Right lobe of liver (tissue), 6 donors: ENCODE measurements at places on chromosomes 16 and 17.
A peak's percentile ranks its signal among the peaks of the same experiment; 100 is the strongest.

- DNase-seq, result no peak
Observed at GRCh38 chr16:11135464-11135973, 120.5 kb downstream of the SOCS1 start.

DNA sequence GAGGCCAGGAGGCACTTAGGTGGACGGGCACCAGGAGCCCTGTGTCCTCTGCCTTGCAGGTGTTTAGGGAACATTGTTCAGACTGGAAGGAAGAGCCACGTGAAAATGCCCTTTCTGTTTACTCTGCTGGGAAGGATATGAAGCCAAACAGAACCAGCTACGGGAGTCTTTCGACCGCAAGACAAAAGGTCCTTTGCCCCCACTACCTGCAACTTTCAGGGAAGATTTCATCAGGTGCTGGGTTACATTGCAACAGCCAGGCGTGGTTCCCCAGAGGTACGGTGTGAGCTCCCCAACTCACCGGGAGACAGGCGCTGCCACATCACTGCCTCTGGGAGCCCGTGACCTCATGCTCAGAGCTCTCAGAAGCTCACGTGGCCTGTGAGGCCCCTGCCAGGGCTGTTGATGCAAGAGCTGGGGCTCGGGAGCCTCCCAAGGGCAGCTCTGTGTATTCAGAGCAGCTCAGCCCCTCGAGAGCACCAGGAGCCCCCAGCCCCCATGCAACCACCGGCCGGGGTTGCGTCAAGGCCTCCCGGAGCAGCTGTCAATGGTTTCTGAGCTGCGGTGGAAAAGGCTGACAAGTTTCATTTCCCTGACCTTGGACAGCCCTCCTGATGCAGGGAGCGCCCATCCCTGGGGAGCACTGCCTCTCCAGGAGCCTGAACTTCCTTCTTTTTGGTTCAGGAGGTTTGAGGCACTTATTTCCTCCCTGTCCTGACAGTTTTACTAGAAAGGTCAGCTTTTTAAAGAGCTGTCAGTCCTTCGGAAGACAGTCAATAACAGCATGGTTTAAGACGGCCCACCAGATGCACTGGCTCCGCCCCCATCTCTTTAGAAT lies 42.1 kb downstream of the TBC1D16 start:
- DNase-seq, result peak; percentile 92

- no peak for DNase-seq
Observed at GRCh38 chr16:80875616-80876015, 71.2 kb upstream of the CDYL2 start.

- DNase-seq, result no peak
Observed at GRCh38 chr16:50581845-50582244, 33.6 kb downstream of the NKD1 start.

- no peak for DNase-seq
Observed at GRCh38 chr17:65163990-65164495, 26.9 kb downstream of the RGS9 start.

DNA sequence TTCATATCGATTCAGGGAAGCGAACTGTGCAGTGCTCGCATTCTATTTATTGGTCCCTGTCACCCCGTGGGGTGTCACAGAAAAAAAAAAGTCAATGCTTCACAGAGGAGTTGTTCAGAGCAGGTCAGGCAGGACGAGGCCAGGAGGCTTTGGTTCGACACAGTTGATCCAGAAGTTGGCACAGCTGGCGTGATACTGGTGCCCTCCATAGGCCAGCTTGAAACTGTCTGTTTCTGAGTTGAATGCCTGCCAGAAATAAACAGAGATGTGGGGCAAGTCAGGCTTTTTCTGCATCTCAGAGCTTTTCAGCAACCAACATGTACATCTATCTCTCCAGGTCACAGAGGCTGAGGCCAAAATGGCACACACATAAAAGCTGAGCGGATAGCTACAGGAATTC lies 29.1 kb downstream of the DUSP14 start:
- no peak for DNase-seq

DNA sequence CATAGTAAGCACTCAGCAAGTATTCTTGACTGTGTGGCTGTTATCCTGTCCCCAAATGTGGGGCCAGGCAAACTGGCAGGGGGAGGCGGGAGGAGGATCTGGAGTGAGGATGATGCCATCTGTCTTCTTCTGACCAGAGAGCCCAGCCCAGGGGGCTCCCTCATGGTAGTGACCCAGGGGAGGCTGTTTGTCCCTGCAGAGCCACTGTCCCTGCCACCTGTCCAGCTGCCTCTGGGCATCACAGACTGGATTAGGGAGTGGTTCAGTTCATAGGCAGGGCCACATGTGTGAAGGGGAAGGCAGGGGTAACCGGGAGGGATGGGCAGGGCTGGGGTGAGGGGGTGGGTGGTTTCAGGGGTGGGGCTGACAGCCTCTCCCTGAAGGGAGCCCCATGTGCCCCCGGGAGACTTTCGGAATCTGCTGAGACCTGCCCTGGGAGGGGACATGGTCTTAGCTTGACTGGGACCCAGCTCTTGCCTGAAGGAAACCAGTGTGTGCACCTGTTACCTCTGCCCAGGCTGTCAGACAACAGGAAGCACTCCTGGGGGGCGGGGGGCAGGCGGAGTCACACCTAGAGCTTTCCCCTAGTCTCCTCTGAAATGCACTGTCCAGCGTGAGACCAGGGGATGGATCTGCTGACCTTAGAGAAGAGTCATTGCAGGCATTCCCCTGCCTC lies 15.2 kb downstream of the ARHGAP23 start:
- DNase-seq, result no peak

GRCh38 chr16:81539009-81539758 lies 94.6 kb downstream of the CMIP start:
- DNase-seq, result no peak

- no peak for DNase-seq
Observed at GRCh38 chr17:80729016-80729415, 184.4 kb downstream of the RPTOR start.

GRCh38 chr17:49196520-49196919 lies 13.9 kb downstream of the GNGT2 start:
- no peak for DNase-seq

DNA sequence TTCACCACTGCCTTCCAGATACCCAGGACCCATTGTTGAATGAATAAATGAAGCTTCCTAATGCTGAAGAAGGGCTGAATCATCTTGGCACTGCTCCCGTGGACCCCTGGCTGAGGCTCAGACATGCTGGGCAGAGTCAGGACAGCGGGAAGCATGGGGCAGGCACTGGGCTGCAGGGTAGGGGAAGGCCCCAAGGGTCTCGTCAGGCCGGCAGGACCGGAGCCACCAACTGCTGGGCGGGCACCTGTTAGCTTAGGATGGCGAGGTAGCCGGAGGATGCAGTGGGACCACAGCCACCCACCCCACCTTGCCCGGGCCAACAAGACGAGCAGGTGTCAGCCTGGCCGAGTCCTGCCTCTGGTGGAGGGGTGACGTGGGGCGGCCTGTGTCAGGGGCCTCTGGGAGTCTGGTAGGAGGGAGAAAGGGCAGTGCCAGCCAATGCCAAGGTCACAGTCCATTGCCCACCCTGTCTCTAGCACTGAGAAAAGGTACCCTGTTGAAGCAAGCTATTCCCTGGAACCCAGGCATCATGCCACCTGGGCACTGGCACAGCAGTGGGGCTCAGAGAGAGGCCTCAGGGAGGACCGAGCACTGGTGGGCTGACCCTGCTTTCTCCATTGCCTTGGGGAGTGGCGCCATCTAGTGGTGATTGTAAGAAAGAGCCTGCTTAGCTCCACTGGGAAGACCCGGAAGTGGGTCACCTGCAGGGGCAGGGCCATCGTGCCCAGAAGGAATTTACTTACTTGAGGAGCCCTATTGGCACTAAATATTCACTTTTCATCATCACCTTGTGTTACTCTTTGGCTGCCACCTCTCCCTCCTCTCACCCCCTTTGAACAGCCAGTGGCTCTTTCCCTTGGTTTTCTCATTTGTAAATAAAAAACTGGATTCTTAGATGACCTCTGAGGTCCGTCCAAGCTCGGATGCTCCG lies 3.0 kb upstream of the DLX3 start:
- DNase-seq, result peak; percentile 71

DNA sequence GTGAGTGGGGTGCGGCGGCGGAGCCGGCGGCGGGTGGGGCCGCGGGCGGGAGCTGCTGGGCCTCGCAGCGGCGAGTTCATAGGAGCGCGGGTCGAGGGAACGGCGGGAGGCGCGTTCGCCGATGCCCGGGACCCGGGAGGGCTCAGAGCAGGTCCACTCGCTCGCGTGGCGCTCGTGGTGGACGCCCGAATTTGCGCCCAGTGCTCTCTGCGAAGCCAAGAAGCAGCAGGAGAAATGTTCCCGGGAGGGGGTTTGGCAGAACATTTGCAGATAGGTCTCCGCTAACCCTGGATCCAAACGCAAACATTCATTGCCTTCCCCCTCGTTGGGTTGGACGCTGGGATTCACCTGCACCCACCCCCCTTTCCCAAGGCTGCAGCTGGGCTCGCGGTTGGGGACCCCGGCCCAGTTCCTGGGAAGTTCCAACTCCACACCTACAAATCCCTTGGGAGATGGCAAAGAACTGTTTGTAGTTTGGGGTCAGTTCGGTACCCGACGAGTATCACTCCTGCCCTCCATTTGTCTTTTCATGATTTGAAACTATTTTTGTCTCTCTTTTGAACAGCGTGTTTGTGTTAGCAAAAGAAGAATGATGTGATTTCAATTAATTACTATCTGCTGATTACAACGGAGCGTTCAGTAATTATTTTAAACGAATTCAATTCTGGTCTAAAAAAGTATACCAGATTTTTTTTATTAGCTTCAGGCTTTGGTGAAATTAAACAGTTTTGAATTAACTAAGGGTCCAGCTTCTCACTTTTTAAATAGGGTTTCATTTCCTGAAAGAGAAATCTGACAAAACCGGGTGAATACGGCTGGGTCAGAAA lies 2.3 kb downstream of the NTN1 start:
- DNase-seq, result no peak

- DNase-seq, result no peak
Observed at GRCh38 chr16:76246587-76246986, 30.6 kb upstream of the CNTNAP4 start.

DNA sequence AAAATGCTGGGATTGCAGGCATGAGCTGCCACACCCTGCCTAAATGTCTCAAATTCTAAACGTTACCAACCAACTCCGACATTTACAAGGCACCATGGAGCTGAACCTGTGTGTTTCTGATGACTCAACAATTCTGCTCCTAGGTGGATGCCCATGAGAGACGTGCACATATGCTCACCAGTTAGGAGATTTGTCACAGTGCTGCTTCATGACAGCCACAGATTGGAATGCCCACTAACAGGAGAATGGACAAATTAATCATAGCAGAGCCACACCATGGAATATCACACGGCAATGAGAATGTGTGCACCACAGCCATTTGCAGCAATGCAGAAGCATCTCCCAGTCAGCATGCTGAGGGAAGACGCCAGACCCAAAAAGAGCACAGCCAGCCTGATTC lies 8.0 kb upstream of the KCNG4 start:
- no peak for DNase-seq

DNA sequence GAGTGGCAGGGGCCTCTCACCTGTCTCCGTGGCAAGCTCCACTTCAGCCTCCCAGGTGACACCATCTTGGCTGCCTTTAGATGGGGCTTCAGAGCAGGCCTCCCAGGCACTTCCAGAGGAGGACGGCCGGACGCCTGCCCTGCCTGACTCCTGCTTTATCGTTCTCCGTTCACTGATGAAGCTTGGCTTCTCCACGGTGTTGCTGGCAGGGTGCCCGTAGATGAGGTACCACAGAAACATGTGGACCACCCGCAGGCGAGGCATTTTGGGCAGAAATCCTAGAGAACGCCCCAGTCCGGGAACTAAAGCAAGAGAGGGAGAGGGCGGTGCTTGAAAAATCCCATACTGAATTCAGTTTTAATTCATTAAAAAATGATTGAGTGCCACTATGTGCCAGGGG lies 54.5 kb downstream of the GTF3C1 start:
- no peak for DNase-seq

DNA sequence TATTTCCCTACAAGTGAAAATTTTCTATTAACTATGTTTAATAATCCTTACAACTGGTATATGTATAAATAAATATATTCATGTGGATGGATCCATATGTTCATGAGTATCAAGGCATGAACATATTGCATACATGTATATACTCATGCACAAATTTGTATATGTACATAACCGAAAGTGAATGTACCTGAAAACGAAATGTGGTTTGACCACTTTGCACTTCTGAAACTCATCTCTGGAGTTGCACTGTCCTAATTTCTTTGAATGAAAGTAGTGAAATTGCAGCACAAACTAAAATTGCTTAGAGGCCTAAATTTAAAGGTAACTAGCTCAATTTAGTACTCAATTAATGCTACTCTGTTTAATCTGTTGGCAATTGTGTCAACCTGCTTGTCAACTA lies 27.4 kb upstream of the GNAO1 start:
- DNase-seq, result no peak

GRCh38 chr17:49104511-49105074 lies 28.0 kb upstream of the B4GALNT2 start:
- DNase-seq, result no peak

DNA sequence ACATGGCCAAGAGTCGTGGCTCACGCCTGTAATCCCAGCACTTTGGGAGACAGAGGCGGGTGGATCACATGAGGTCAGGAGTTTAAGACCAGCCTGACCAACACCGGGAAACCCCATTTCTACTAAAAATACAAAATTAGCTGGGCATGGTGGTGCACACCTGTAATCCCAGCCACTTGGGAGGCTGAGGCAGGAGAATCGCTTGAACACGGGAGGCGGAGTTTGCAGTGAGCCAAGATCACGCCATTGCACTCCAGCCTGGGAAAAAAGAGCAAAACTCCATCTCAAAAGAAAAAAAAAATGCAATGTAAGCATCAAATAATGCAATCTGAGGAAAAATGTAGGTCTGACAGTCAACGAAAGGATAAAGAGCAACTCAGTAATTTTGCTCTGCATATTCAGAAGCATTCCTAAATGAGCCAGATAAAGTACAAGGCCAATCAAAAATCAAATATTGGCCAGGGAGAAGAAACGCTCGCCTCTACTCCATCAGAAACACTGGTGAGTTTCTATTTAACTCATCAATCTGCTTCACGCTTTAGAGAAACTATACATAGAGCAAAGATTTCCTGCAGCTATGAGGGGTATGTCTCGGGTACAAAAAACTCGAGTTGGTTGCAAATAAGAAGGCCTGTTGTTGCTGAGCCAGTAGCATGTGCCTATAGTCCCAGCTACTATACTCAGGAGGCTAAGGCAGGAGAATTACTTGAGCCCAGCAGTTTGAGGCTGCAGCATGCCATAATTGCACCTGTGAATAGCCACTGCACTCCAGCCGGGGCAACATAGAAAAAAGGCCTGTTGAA lies 3.7 kb downstream of the TXNDC11 start:
- no peak for DNase-seq

DNA sequence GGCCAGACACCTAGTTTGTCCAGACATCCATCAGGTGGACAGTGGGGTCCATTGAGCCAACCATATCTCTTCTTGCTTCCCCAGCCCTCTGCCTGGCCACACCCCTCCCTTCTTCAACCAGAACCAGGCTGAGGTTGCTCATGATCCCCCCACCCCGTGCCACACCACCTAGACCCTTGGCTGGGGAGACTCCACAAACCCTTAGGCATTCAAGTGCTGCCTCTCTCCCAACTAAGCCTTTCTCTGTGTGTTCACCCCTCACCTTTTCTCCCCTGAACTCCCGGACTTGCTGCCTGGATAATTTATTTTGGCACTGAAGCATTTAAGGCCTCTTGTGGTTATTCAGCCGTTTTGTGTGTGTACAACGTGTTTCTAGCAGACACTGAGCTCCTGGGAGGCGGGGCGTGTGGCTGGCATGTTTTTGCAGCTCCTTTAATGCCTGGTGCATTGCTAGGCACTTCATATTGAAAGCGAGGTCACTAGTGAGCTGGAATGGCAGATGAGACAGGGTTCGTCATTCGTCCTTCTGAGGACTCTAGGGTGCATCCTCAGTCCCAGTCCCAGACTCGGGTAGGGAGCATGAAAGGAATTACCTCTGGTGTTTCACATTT lies 28.7 kb downstream of the CACNA1G start:
- no peak for DNase-seq
